ENCODE measurements at places on chromosomes 3 and 15.

GRCh38 chr3:146382386-146382785 lies 87.0 kb downstream of the PLSCR2 start:
- no peak for DNase-seq

DNA sequence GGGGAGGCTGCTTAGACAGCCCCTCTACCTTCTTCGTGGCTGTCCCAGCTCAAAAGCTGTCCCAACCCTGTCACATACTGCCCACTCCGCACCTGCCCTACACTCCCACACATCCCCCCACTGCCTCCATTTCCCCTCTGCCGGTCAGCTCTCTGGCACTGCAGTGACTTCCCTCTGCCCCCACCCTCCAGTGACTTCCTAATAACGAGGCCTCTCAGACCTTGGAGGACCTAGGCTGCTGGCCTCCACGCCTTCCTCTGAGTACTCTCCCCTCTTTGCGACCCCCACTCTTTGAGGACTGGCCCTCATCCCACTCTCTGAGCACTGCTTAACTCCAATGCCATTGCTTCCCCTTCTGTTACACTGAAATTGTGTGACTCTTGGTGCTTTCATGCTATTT lies 45.3 kb downstream of the KY start:
- DNase-seq: no peak

- DNase-seq: no peak
These were observed 5.9 kb upstream of the NDUFAF1 start for GRCh38 chr15:41408234-41408641.

- no peak for DNase-seq
These were observed 116.9 kb upstream of the EIF1B start for GRCh38 chr3:40192628-40193027.

- no peak for DNase-seq
These were observed 319.9 kb downstream of the NAALADL2 start for GRCh38 chr3:175179055-175179454.

Data from CD4-positive, alpha-beta memory T cell (primary cell).